ENCODE measurements at places on chromosomes 6 and 20. TPM values are rescaled to one million over a fixed set of nuclear protein-coding genes. Genes with fewer than 3 reads are reported as not detected.

DNA sequence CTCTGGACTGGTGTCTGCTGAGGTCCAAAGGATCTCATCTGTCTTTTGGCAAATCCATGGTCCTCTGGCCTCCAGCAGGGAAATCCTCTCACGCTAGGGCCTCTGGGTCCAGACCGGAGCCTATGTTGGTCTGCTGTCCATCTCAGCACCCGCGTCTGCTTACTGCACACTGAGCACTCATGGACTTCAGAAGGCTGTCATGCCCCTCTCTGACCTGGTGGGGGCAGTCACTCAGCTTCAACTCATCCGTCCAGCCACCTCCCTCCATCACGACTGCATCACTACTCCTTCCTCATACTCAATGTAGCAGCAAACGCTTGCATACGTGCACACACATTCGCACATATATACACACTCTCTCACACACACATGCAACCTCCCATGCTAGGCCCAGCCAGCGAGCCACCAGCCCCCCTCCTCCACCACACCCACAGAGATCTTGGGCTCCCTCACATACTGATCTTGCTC lies 33.3 kb downstream of the GABRR2 start:
- DNase-seq: peak; percentile 58

DNA sequence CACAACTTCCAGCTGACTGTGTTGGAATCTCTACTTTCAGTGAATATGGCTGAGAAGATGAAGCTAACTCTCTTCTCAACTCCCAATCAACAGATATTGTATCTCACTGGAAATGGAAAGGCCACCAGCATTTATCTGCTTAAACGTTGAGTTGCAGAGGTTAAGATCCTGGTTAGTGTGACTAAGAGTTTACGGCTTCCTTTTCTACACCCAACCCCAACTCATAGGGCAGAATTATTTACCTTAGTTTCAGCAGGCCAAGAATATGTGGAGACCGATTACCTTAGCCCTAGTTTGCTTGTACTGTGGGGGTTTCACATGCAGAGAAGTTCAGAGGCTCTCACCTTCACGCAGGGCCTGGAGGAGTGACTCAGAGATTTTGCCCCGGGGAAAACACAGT lies 1026.6 kb downstream of the EYS start:
- no peak for DNase-seq

GRCh38 chr6:156780962-156781853 lies 4.0 kb downstream of the ARID1B start:
- no peak for DNase-seq

GRCh38 chr20:44171775-44172571 lies 15.0 kb downstream of the JPH2 start:
- no peak for DNase-seq

DNA sequence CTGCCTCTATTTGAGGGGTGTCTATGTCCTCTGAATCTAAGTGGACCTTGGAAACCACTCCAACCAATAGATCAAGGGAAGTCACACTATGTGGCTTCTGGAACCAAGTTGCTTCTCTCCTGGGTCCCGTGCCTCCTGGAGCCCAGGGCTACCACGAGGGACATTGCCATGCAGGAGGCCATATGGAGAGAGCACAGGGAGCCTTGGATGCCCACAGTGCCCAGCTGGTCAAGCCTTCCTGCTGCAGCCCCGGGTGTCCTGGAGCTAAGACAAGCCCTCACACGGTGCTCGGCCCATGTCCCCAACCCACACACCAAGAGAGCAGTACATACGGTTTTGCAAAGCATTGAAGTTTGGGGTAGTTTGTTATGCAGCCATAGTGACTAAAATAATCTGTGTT lies 231.6 kb downstream of the SYNDIG1 start:
- DNase-seq: no peak

Gene C6orf89
- 30.0 TPM for total RNA-seq

Gene SLC16A10
- total RNA-seq: not detected

DNA sequence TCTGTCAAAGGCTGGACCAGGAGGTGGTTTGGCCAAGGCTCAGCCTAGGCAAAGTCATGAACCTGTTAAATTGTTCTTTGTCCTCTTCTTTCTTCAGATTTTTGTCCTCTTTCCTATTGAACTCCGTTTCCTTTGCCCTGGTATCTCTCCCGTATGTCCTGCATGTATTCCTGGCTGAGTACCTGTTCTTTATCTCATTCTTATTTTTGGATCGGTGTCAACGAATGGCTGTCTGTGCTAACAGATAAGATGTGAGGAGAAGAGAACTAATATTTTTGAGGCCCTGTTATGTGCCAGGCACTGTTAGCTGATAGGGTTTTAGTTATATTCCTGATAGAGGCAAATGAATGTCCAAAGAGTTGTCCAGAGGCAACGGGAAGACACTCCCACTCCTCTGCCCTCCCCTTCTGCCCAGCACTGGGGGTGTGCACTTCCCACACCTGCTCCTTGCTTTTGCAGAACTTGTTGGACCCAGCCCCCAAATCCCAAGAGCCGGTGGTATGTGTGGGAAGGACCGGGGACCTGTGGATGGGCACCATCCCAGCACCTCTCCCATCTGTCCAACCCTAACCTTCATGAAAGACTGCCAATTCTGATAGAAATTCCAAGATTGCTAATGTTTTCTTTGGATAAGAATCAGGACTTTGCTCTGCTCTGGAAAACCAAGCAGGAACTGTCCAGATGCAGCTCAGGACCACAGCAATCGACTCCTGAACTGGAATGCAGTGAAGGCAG lies 20.6 kb downstream of the MMP24OS start:
- DNase-seq: no peak

DNA sequence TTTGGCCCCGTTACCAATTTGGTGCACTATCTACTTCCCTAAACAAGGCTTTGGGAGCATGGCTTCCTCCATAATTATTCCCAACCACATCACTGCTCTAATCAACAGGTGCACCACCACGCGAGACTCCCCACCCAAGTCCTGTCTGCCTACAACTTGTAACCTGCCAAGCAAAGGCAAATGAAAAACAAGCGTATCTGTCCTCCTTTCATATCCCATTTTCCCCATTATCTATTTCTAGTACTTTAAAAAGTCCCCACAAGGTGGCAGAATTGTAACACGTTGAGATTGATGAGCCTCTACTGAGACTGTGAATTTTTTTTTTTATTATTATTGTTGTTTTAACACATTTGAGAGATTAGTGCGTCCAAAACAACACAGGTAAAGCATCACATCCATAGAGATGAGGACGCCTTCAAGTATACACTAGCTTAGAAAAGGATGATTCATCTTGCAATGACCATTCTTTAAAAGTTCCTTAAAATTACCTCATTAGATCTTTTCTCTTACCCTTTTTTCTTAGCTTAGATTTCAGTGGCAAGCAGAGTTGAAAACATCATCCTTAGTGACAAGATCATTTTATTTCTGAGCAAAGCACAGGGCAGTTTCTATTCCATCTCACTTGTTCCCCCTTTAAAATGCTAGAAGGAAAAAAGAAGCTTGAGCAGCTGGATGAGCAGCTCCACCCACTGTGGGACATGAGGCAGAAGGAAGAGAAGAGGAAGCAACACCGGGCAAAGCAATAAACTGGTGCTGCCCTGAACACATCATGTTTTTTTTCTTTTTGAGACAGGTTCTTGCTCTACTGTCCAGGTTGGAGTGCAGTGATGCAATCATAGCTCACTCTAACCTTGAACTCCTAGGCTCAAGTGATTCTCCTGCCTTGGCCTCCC lies 210.8 kb downstream of the ARHGAP18 start:
- DNase-seq: peak; percentile 52

Gene CCN5
- total RNA-seq: not detected

DNA sequence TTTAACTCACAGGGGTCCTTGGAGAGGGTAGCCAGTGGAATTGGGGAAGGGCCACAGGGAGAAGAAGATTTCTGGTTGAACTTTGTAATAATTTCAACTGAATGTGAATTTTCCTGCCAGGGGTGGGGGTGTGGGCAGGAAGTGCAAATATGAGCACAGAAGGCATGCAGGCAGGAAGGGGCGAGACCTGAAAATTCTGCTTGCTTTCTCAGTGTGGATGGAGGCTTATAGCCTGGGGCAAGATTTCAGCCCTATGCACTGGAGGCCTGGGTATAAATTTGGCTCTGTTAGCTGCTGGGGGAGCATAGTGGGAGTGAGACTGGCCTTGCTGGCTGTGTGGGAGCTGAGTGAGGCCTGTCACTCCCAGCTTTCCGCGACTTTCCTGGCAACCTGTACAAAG lies 54.4 kb downstream of the PERP start:
- DNase-seq: no peak

- DNase-seq: no peak
Observed at GRCh38 chr20:17210387-17210786, 16.5 kb upstream of the PCSK2 start.

Gene EYA4
- total RNA-seq: not detected

DNA sequence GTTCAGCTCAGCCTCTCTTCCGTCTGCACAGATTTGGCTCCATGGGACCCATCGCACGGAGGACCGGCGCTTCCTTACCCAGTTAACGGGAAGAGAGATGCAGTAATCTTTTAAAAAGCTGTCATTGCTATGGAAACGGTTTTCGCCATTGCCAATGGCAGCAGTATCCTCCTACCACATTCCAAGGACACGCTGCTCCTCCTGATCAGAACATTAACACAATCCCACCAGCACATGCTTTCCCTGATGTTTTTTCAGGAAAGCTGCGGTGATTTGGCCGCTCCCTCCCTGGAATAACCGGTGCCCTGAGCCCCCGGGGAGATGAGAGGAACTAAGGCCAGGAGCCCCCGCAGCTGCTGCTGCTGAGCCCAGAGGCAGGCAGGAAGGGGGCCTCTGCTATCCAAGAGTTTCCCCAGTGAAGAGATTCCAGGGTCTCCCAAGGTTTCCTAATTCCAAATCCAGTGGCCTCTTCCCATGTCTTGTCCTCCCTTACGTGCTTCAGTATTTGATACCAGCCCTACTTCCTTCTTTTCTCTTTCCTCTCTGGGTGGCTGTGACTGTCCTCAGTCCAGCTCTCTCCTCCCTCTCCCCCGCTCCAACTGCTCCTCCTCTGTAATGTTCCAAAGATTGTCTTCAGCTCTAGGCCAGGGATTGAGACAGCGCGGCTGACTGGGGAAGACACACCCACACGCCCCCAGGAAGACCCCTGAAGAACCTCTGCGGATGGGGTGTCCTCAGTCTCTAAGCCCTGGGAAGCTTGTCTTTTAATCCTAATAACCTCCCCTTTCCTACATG lies 2.6 kb downstream of the BNIP5 start:
- DNase-seq: no peak

Gene FABP7
- not detected for total RNA-seq

Gene TENT5A
- total RNA-seq: not detected

- no peak for DNase-seq
Observed at GRCh38 chr20:15220009-15220656, 882.7 kb upstream of the FLRT3 start.

Gene PFDN4
- total RNA-seq: 29.7 TPM

GRCh38 chr6:167856999-167857660 lies 30.4 kb downstream of the AFDN start:
- no peak for DNase-seq

DNA sequence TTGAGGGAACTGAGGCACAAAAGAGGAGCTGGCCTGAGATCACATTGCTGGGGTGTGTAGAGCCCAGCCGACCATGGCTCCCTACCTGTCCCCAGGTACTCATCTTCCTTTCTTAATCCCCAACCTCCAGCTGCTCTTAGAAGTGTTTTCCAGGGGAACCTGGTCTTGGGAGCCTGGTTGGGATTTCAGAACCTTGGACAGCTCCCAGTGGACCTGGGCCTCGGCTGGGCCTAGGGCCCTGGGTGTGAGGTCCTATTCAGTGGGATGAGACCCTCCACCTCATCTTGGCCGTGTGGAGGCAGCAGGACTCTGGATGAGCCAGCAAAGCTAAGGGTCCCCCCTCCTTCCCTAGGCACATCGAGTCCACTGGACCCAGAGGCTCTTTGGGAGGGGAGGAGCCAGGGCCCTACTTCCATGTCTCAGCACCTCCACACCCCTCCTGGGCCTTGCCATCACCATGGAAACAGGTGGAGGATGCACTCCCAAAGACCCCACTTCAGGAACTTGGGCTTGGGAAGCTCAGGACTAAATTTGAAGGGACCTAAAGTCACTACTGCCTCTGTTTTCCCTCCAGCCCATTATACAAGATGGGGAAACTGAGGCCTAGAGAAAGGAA lies 38.5 kb downstream of the DLGAP4 start:
- DNase-seq: peak; percentile 33

Gene PRDM13
- not detected for total RNA-seq

- no peak for DNase-seq
Observed at GRCh38 chr6:107987805-107988204, 29.8 kb upstream of the SEC63 start.

DNA sequence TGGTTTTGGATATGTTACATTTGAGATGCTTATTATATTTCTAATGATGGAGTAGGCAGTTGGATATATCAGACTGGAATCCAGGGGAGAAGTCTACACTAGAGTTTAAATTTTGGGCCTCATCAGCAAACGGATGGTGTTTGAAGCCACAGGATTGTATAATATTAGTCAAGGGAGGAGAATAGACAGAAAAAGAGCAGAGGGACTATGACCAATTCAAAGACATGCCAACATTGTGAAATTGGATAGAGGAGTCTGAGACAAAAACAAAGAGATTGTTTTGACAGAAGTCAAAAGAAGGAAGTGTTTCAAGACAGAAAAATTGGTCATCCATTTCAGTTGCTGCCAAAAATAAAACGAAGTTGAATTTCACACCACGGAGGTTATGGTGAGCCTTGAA lies 66.5 kb downstream of the NOX3 start:
- no peak for DNase-seq

GRCh38 chr6:150929416-150929815 lies 63.9 kb downstream of the MTHFD1L start:
- no peak for DNase-seq

DNA sequence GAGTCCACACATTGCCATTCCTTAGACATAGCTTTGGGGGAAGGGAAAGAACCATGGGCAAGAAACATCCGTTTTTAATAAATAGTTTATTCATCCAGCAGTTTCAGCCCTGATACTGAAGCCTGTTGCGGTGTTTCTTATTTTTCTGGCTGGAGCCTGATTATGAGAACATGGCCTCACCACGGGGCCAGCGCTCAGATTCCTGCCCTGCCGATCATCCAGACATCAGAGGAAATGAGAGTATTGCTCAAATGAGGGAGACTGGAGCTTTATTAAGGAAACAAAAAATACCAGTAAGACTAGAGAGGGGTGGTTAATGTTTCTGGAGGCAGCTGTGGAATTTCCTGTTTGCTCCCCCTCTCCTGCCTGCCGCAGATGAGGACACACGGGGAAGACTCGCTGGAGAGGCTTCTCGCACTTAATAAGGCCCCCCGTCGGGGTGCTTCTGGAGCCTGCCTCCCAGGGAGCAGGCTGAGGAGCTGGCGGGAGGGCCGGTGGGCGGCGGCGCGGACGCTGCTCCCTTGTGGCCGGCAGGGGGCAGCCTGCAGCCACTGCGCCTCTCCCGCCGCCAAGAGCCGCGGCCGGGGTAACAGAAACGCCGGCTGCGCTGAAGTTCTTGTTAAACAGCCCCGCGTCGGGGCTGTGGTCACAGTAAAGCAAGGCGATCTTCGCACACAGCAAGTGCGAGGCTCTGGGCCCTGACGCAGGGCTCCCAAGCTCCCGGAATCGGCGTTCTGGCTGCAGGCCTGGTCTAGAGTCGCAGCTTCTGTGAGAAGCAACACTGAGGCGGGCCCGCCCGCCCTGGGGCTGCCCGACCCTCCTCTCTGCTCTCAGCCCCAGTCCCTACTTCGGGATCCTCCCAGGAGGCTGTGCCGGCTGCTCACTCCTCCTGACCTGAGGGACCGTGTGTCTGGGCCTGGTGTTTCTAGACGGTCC lies 17.5 kb downstream of the LEMD2 start:
- peak; percentile 70 for DNase-seq
